ENCODE measurements at places on chromosomes 3 and 15.

GRCh38 chr3:102410616-102411015 is 24.2 kb upstream of the ZPLD1 start:
- ATAC-seq: no peak

DNA sequence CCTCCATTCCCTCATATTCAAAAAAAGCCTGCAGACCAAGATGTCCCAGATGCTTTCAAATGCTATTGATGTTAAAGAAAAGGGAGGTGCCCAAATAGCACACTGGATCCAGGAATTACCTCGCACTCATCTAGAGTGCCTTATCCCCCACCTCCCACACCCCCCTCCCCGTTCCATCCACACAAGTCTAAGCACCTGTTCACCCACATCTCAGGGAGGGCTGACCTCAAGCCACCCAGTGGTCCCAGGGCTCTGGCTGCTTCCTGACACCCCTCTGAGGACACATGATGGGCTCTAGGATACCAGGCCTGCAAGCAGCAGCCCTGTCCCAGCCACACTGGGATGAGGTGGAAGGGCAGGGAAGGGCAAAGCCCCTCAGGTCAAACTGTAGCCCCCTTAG is 4.8 kb downstream of the RBPMS2 start:
- ATAC-seq: no peak

- ATAC-seq: no peak
These were observed 447.4 kb upstream of the ROBO1 start for GRCh38 chr3:80215191-80215590.

GRCh38 chr3:147943265-147943945 is 534.2 kb downstream of the ZIC1 start:
- ATAC-seq: no peak
